ENCODE measurements at places on chromosomes 16 and 17. TPM values are rescaled to one million over a fixed set of nuclear protein-coding genes. Genes with fewer than 3 reads are reported as not detected.

Gene KAT7
- total RNA-seq, result 21.5 TPM

Gene WNK4
- total RNA-seq, result 0.45 TPM

Gene ANKRD40CL
- not detected for total RNA-seq

Gene PLA2G15
- 21.8 TPM for total RNA-seq

Gene CCL4L2
- not detected for total RNA-seq

Gene CSH1
- total RNA-seq, result not detected

Gene ODAD4
- total RNA-seq, result 0.16 TPM

Gene CDK5RAP3
- total RNA-seq, result 109 TPM

Gene TNFRSF17
- not detected for total RNA-seq

Gene CHRNE
- 4.9 TPM for total RNA-seq

Gene WFIKKN1
- 0.25 TPM for total RNA-seq

Gene JPH3
- not detected for total RNA-seq

Gene ARL5C
- total RNA-seq, result 2.1 TPM

Gene TMEM100
- 2.1 TPM for total RNA-seq

Gene RDM1
- not detected for total RNA-seq

Gene KRT40
- total RNA-seq, result not detected

Gene CDH13
- 58.0 TPM for total RNA-seq

Gene OR1A1
- not detected for total RNA-seq

Gene WNT9B
- not detected for total RNA-seq

Gene AOC2
- 0.25 TPM for total RNA-seq

Gene FZD2
- total RNA-seq, result 16.4 TPM

Gene HYDIN
- 1.5 TPM for total RNA-seq

Gene C17orf100
- 0.63 TPM for total RNA-seq

Gene ABI3
- total RNA-seq, result not detected

Gene SOCS3
- 26.0 TPM for total RNA-seq

Gene GP1BA
- not detected for total RNA-seq

Gene KLHL10
- 0.09 TPM for total RNA-seq

Gene PCGF2
- total RNA-seq, result 4.8 TPM

Gene MT1E
- 103 TPM for total RNA-seq

Gene KRTAP4-1
- total RNA-seq, result not detected

Gene IGFALS
- 0.27 TPM for total RNA-seq

Gene EFNB3
- total RNA-seq, result 0.90 TPM

Gene CLEC3A
- not detected for total RNA-seq

Gene NIP7
- 27.9 TPM for total RNA-seq

Gene AXIN2
- 8.0 TPM for total RNA-seq

Gene TMEM114
- total RNA-seq, result not detected

Gene TERB1
- 0.08 TPM for total RNA-seq

Gene CTRB2
- not detected for total RNA-seq

Gene RHBDL3
- not detected for total RNA-seq

Gene ADAT1
- 65.1 TPM for total RNA-seq

Gene DYNLRB2
- total RNA-seq, result not detected

Gene SLC2A4
- total RNA-seq, result 0.18 TPM
